ENCODE measurements at places on chromosomes 7 and 10.

GRCh38 chr10:61778137-61778536 lies 115.4 kb downstream of the CABCOCO1 start:
- no peak for DNase-seq

DNA sequence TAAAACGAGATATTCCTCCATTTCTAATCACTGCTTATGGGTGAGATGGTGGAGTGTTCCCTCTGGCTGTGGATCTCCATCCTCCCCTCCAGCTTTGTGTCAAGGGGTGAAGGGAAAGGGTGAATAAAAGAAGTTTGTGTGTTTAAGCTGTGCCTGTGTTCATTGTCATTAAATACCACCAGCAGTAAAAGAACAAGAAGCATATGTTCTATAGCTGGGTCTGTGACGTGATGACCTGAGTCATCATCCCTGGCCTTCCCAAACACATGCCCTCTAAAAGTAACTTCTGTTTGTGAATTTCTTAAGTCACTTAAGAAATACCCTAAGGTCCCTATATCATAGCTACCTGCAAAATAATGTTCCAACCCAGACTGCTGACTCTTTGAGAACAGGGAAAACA lies 104.9 kb downstream of the PPP1R17 start:
- DNase-seq = no peak

DNA sequence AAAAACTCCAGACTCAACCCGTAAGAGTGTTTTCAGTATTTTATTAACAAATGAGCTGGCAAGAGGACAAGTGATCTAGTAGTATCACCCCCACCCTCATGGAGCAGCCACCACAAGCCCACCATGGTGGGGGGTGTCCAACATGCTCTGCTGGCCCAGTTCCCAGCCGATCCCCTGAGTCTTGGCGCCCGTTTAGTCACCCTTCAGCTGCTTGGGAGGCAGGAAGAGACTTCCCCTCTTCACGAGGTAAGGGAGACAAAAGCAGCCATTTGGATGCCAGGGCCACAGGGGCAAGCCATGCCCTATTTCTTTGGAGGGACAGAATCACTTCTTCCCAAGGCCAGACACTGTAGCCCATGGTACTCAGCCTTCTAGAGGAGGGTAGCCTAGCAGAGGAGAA lies 54.1 kb downstream of the NOD1 start:
- DNase-seq = no peak

- no peak for DNase-seq
Observed at GRCh38 chr7:142957723-142958122, 4.4 kb downstream of the KEL start.

DNA sequence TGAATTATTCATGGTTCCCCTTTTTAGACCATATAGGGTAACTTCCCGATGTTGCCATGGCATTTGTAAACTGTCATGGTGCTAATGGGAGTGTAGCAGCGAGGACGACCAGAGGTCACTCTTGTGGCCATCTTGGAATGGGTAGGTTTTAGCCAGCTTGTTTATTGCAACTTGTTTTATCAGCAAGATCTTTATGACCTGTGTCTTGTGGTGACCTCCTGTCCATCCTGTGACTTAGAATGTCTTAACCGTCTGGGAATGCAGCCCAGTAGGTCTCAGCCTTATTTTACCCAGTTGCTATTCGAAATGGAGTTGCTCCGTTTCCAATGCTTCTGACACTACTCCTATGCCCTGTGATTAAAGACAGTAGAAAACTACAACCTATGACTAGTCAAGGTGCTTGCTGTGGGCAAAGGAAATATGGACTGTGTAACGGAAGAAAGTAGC lies 18.8 kb upstream of the PAXIP1 start:
- no peak for DNase-seq

GRCh38 chr10:113927440-113927839 lies 73.0 kb downstream of the NHLRC2 start:
- no peak for DNase-seq

- no peak for DNase-seq
Observed at GRCh38 chr7:1654738-1655475, 15.2 kb upstream of the ELFN1 start.
